Muscle of back (tissue), 13 donors: ENCODE measurements at places on chromosomes 2 and 18.
A peak's percentile ranks its signal among the peaks of the same experiment; 100 is the strongest.

- DNase-seq = no peak
These were observed 290.9 kb upstream of the SIX2 start for GRCh38 chr2:45300026-45300750.

- DNase-seq = no peak
These were observed 269.5 kb downstream of the NEDD4L start for GRCh38 chr18:58313491-58314032.

- no peak for DNase-seq
These were observed 1027.2 kb upstream of the ACVR2A start for GRCh38 chr2:146817613-146818012.

DNA sequence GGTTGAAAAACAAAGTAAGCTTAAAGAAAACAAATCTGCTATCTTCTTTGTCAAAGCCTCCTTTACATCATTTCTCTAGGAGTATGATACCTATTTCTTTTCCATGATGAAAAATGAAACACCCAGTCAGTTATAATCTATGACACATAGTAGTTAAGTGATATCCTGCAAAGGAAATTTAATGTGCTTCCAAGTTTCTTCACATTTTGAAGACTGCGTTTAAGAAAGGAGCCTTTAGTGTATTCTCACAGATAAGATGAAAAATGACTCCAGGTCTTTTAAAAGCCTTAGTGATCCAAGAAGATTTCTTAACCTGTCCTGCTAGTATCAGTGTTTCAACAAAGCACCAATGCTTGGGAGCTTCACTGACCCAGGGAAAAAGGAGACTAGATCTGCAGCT lies 356.7 kb downstream of the CCDC85A start:
- DNase-seq = no peak

DNA sequence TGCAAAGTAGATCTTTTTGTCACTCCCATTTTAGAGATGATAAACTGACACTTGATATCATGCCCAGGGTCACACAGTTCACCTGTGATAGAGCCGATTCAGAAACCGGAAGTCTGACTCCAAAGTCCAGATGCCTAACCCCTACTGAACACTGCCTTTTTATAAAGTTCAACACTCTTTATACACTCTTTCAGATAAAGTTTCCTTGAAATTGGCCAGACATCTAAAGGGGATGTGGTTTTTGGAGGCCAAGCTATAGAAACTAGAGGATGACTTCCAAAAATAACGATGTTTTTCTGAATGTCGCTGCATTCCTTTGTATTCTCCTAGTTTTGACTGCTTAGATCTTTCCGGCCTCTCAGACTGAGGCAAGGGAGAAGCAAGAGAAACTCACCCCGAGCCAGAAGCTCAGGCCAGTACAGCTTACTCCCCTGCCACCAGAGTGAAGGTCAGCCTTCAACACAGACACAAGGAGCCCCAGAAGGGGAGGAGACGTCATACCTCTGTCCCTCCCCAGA lies 61.8 kb downstream of the NRP2 start:
- no peak for DNase-seq

GRCh38 chr2:96947949-96948833 lies 38.2 kb downstream of the FAM178B start:
- no peak for DNase-seq

- no peak for DNase-seq
These were observed 46.7 kb downstream of the LDLRAD4 start for GRCh38 chr18:13265008-13265910.

GRCh38 chr2:160246356-160246755 lies 46.3 kb upstream of the ITGB6 start:
- DNase-seq = no peak

- DNase-seq = no peak
These were observed 1.0 kb downstream of the HDLBP start for GRCh38 chr2:241314226-241315092.

DNA sequence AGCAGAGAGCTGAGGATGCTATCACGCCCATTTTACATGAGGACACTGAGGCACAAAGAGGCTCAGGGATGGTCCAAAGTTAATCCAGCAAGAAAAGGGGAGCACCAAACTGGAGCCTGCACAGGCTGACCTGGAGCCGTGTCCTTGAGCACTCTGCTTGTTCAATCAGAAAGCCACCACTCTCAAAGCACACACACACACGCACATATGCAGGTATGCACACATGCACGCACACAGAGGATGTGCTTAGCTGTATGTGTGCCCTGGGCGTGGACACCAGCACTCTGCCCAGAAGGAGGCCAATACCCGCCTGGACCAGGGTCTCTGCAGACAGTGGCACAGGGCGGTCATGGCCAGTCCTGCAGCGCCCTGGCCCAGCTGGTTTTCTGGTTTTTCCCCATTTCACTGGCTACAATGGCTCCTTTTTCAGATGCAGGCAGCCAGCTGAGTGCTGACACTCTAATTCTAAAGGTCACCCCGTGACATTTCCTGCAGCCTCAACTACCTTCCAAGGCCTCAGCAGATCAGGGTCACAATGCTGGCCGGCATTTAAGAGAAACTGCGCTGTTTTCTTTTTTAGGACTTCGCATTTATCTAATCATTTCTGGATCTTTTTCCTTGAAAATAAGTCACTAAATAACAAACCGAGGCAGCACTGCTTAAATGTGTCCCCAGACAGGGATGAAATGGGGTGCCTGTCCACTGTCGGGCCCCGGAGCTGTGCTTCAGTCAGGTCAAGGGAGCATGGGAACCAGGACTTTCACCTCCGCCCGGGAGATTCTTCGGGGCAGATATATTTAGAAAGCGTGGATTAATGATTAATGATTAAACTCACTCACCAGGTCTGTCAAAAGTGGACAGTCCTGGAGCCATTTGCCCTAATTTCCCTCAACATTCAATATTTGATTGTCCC lies 104.5 kb downstream of the HDAC4 start:
- DNase-seq = no peak

GRCh38 chr18:35045806-35046205 lies 4.6 kb downstream of the MAPRE2 start:
- no peak for DNase-seq

DNA sequence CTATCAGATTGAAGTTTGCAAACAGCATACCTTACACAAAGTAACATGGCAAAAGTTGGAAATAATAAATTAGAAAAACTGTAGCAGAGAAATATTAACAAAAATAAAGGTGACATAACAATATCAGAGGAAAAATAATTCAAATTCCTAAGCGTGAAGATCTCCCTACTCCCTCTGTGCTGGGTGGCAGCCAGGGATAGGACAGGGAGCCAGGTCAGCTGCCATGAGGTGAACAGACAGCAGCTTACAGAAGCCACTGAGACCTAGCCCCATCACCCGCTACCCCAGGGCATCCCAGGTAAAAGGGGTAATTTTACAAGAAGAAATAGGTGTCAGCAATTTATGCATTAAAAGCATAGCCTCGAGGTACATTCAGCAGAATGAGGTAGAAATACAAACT lies 423.8 kb upstream of the HS6ST1 start:
- no peak for DNase-seq

DNA sequence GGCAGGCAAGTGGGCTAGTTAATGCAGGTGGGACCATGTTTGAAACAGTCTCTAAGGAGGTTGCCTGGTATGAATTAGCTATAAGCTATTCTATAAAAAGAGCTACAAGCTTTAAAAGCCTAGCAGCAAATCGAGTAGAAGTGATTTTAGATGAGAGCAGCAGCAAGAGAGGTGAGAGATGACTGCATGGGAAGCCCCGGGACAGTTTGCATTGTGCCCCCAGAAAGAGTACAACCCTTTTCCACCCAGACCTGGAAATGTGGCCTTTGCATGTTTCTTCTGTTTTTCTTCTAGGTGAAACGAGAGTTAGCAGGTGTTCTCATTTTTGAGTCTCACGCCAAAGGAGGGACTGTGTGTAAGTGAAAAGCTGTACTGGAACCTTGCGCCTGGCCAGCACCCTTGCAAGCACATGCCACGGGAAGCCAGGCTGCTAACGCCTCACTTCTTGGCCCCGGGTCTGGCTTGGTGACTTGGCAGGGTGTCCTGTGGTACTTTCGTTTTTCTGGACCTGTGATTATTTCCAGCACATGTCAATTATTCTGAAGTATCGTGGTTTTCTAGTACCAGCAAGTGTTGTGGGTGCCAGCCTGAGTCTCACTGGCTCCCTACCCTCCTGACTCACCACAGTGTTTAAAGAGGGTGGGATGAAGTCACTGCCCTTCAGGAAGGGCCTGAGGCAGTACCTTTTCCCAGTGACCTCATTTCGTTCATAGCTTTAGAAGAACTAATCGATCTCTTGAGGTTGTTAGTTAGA lies 90.3 kb upstream of the MAP3K20 start:
- DNase-seq = no peak

DNA sequence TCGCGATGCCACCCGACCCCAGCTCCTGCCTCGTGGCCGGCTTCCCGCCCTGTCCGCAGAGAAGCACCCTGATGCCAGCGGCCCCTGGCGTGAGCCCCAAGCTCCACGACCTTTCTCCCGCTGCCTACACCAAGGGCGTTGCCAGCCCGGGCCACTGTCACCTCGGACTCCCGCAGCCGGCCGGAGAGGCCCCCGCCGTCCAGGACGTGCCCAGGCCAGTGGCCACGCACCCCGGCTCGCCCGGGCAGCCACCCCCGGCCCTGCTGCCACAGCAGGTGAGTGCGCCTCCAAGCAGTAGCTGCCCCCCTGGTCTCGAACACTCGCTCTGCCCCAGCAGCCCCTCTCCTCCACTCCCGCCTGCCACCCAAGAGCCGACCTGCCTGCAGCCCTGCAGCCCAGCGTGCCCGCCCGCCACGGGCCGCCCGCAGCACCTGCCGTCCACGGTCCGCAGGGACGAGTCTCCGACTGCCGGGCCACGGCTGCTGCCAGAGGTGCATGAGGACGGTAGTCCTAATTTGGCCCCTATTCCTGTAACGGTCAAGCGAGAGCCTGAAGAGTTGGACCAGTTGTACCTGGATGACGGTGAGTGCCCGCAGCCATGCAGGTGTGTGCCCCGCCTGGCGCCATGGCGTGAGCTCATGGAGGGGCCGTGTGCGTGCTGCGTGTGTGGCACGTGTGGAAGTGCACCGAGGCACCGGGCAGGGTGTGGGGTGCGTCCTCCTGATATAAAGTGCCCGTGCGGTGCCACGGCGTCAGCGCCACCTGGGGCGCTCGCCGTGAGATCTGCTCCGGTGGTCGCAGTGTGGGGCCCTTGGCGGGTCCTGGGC lies 90.8 kb downstream of the NFATC1 start:
- no peak for DNase-seq

GRCh38 chr2:11750422-11750821 lies 4.0 kb downstream of the LPIN1 start:
- DNase-seq = no peak

DNA sequence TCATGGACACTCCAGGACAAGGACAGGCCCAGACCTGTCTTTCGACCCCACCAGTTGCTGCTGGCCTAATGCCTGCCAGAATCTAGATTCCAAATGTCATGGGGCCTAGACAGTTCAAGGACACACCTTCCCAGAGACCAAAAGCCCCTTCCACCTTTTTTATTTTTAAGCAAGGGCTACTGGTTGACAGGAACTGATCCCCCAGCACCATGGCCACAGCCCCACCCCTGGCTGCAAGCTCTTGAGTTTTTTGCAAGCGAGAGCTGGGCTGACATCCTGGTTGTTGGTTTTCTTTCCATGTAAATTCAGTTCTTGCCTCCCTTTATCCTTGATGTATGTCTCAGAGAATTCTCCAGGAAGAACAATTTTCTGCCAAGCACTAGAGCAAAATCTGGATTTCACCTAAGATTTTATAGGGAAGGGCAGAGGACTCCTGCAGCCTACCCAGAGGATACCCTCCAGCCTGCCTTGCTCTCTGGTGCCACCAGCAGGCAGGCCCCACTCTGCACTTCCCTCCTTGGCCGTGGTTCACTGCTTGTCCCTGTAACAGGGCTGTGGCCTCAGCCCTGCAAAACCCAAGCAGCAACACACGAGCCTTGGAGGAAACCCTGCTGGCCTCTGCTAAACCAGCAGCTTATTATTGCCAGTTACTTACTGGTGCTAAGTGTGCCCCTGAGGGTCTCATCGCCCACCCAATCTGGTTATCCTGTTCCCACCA lies 97.7 kb downstream of the TWIST2 start:
- no peak for DNase-seq

GRCh38 chr18:23835091-23835490 lies 145.8 kb downstream of the LAMA3 start:
- DNase-seq = no peak

DNA sequence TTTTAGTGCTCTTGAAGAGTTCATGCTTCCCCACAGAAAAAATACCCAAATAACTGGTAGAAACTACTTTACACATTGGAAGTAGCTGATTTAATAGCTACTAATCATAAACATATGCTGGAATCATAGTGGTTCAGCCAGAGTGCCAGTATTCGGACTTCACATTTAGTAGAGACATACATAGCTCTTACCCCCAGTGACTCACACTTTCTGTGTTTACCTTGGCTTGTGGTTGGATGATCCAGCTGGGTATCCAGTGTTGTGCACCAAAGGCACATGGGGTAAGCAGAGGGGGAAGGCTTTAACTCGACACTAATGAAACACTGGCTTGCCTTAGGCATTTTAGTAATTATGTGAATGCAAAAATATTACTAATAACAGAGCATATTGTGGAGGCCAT lies 18.1 kb downstream of the ARHGAP28 start:
- DNase-seq = peak; percentile 92

DNA sequence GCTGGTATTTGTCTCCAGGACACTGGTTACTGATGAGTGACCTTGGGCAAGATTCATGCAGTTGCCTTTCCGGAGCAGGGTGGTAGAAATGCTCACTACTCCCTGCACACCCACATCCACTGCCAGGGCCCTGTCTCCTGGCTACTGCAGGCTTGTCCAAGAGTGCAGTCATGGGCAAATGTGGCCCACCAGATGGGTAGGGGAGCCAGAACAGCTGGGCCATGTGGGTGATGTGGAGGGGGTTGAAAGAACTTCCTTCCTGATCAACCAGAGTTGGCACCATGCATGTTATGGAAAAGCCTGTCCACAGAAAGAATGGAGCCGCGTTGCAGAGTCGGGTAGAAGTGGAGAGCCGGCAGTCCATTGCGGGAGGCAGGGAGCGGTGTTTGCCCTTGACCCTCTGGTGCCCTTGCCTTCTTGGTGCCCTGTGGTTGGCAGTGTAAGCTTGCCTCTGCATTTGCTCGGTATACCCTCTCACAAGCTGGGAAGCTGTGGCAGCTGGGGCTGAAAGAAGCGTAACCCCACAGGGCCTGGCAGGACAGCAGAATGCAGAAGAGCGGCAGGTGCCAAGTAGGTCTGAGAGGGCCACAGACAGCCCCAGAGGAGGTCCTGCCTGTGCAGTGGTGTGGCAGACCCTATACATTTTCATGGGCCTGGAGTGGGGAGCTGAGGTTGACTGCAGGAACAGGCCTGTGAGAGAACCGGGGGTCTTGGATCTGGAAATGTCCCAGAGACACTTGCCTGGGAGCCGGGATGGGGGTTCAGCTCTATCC lies 253.2 kb downstream of the TFCP2L1 start:
- DNase-seq = no peak

DNA sequence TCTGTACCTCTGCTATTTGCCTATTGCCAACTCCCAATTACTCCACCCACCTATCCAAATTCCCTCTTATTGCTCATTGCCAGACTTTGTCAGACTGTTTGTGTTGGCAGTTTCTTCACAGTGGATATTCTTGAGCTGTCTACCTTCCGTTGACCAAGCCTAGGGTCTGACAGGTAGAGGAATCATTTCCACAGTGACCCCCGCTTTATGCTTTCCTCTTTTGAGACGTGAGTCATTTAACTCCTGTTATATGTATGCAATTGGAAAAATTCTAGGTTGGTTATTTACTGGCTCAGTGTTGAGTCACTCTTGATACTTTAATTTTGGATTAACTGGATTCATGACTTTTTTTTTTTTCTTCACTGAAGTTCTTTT lies 187.7 kb downstream of the IRS1 start:
- no peak for DNase-seq

- DNase-seq = peak; percentile 16
These were observed 1579.0 kb upstream of the NXPH2 start for GRCh38 chr2:140359056-140359771.
